ENCODE measurements at places on chromosomes 2 and 18.
A peak's percentile ranks its signal among the peaks of the same experiment; 100 is the strongest.

DNA sequence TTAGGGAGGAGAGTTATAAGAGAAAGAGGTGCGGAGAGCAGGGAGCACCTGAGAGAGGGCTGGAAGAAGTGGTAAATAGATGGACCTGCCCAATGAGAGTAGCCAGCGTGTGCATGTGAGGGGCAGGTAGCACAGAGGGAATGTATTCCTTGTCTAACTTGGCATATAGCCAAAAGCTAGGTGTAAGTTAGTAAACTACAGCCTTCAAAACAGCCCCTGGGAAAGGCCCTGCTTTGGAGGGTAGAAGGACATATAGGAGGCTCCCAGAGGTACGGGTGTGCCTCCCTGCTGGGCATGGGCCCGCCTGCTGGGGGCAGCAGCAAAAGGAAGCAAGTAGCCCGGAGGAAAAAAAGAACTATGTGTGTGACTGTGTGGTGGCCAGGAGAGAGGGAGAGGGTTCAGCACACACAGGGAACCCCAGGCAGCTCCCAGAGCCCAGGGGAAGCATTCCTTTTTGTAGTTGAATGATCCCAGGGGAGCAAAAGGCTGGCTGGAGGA is 48.0 kb downstream of the TCF7L1 start:
- DNase-seq = no peak

- peak; percentile 62 for DNase-seq
Observed at GRCh38 chr2:109304242-109304641, 175.2 kb downstream of the SH3RF3 start.

DNA sequence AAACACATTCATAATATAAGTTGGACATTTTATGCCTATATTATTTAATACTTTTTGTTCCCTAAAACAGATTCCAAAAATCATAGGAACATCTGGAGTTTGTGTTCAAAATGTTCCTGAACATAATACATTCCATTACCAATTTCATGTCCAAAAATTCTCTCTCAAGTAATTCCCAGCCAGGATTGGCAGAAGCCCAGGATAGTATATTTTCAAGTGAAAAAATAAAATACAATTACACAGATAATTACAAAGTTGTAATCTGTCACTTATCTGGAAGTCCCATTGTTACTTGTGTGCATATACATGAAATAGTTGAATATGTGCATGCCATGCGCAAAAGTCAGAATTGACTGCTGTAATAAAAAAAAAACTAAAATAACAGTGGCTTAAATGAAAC is 5.2 kb upstream of the SCN7A start:
- no peak for DNase-seq

DNA sequence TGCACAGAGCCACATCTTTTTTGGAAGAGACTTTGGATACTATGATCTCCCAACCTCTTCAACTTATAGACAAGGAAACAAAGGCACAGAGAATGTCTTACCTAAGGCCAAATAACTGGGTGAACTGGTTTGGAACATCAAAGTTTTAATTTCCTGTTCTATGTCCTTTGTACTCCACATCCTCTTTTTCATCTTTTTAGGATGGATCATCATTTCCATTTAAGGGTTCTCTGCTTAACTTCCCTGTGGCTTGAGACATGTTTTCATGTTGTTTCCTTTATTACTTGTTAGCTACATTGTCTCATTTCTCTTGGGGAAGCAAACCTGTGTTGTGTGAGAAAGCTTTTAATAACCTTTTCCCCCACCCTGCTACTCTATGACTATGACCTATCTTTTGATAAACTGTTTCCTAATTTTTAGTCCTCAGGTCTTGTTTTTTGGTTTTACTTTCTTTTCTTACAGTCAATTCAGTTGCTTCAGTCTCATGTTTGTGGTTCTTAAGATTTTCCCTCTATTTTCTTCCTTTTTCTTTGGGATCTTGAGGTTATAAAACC is 22.5 kb upstream of the RMND5A start:
- DNase-seq = peak; percentile 38

GRCh38 chr18:26208977-26209376 is 17.3 kb upstream of the TAF4B start:
- no peak for DNase-seq

DNA sequence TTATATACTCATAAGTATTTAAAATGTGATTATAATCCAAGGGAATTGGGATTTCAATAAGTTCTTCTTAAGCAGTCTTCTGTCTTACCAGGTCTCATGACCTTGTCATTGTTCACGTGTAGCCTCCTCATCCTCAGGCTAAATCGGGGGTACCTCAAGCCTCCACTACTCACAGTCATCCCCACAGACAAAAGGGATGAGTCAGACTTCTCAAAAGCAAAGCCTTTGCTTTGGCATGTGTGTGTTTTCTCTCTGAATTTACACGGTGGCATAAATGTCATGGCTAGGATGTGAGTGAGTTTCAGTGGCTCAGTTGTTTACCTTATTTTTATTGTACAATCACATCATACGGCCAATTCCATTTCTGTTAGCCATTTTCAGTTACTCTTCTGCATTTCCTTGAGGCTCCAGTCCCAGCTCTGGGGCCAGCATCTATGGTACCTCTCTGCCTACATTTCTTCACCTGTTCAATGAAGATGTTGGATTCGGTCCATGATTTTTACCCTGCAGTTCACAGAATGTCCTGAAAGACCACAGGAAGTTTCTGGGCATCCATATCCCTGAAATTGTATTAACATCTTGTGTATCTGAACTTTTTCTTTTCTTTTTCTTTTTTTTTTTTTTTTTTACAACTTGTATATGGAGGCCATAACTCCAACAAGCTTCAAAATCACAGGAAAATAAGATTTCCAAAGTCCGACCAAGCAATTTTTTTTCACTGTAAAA is 195.3 kb downstream of the FHOD3 start:
- no peak for DNase-seq

All from inflammatory macrophage (primary cell).